ENCODE measurements at places on chromosomes 12 and 14. TPM values are rescaled to one million over a fixed set of nuclear protein-coding genes. Genes with fewer than 3 reads are reported as not detected.

DNA sequence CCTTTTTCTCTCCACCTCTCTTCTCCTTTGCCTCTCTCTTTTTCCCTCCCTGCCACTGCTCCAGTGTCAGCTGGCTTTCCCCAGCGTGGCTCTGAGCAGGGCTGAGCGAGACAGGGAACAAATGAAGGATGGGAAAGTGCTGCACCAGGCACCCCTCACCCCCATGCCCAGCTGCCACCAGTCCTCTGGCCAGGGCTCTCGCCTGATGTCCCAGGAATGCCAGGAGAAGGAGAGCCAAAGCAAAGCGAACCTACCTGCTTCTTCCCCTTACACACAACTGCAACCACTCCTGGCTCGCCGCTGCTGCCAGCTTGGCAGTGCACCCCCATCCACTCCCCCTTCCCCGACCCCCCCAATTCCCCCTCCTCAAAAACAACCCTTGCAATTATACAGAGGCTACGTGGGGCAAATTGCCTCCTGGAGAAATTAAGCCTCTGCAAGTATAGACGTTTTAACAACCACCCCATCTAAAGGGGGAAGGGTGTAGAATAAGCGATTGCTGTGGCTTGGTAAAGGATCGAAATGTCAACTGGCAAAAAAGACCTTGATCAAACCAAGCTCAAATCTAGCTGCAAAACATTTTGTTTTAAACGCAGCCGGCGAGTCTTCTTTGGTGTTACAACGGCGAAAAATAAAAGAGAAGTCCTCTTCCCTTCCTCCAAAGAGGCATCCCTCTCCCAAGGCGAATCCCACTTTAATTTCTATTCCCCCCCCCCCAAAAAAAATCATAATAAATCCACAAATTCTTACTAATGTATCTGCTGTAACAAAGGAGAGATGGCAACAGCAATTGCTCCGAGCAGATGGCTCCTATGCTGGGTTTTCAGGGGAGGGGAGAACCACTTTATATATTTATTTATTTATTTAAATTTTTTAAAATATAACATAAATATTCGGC, 2.9 kb downstream of the BCL11B start:
- DNase-seq: no peak

DNA sequence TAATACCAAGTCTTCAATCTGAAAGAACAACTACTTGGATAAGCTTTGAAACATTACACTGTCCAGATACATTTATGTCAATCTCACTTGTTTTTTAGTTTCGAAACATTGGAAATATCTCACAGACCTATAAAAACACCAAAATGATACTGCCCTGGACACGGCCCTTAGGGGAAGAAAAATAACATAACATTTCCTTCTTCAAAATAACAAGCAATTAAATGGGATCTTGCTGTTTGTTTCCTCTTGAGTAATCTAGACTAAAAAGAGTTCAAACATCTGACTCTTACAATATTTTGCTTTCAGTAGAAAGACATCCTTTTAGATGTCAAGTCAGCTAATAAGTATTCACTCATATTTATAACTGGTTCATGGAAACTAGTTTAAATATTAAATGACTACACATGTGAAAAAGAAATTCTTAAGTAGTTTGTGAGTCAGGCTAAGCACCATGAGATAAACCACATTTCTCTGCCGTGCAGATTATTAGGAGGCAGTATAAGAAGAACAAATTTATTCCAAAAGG, 87.5 kb downstream of the EPS8 start:
- no peak for DNase-seq

DNA sequence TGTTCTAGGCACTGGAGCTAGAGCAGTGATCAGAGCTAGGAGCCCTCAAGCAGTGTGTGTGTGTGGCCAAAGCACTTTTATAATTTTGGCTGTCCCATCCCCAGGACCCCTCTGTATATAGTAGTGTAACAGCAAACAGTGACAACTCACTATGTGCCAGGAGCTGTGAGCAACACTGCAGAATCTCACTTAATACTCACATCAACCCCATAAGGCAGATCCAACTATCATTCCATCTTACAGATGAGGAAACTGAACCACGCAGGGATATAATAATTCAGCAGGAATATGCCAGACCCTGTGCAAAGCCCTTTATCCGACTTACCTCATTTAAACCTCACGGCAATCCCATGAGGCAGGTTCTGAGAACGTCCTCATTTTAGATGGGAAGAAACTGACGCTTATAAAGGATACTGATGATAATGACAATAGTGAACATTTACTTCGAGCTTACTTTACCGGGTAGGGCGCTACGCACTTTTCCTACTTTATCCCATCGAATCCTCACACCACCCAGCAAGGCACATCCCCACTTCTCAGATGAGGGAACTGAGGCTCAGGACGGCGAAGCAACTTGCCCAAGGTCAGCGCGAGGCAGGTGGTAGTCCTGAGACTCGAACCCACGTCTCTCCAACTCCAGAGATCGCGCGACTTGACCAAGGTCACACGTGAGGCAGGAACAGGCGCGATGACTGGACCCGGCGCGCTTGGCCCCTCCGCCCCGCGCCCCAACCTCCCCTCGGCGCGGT, 687 bp downstream of the RAB35 start:
- peak; percentile 40 for DNase-seq

DNA sequence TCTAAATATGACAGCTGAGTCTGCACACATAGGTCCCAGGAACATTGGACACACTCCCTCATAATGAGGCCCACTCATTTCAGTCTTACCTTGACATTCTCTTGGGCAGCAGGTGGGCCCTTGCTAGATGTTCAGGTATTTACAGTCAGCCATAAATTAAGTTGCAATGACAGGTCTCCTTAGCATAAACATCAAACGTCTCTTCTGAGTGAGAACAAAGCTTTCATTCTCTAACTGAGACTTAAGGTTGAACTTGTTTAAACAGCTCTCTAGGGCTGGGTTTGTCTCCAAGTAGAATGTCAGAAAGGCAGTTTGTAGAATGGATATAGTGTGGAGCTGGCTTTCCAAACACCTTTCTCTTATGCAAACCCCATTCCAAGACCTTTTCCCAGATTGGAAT, 10.3 kb downstream of the ACVR1B start:
- DNase-seq: no peak

GRCh38 chr14:41810362-41810761, 203.7 kb downstream of the LRFN5 start:
- no peak for DNase-seq

DNA sequence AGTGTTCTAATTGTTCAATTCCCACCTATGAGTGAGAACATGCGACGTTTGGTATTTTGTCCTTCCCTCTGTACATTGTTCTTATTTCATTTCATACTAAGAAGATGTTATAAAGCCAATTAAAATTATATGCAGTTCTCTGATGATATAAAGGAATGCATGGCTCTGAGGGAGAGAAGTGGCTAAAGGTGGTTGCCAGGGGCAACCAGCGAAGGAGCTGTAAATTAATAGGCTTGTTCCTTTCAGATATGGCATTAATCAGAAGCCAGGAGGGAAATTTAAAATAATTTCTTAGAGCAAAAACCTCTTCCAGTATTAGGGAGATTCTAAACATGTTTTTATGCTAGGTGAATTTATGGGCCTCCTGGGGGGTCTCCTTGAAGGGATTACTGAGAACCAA, 227.8 kb downstream of the TMEM117 start:
- no peak for DNase-seq

DNA sequence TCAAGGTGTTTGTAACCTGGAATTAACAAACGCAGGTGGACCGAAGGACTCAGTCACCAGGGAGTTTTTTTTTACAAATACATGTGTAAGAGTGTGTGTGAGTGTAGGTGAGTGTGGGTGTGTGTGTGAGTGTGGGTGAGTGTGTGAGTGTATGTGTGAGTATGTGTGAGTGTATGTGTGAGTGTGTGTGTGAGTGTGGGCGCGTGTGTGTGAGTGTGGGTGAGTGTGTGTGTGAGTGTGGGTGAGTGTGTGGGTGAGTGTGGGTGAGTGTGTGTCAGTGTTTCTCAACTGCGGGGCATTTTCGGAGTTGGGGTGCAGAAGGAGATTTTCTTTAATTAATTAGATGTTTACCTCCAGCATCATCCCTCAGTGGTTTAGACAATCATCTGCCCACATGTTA, 1178.8 kb downstream of the VRK1 start:
- no peak for DNase-seq

DNA sequence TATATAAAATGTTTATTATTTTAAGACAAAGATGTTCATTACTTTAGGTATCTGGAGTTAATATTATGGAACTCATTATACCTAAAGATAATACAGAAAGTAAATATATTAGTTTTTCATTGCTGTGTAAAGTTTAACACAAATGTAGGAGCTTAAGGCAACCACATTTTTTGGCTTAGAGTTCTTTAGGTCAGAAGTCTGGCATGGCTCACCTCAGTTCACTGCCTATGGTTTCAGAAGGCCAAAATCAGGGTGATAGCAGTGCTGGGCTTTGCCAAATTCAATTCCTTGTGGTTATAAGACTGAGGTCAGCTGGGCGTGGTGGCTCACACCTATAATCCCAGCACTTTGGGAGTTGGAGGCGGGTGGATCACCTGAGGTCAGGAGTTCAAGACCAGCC, 35.5 kb upstream of the PRPF39 start:
- DNase-seq: no peak

GRCh38 chr12:85639834-85640233, 196.4 kb downstream of the RASSF9 start:
- DNase-seq: no peak

DNA sequence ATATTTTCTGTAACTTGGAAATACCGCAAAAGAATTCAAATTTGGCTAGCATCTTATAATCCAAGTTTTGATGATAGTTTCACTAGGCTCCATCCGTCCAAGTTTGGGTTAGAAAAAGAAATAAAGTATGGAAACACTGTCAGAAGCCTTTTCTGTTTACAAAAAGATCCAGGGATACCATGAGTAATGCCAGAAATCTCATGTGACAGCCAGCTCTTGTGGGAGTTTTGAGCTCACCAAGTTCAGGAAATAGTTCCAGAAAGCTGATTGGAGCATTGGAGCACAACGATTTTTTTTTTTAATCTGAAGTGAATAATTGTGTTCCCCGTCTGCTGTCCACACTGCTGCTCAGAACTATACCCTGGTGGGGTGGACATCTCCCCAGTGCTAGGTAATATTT, 229.7 kb upstream of the NPAS3 start:
- DNase-seq: peak; percentile 64

DNA sequence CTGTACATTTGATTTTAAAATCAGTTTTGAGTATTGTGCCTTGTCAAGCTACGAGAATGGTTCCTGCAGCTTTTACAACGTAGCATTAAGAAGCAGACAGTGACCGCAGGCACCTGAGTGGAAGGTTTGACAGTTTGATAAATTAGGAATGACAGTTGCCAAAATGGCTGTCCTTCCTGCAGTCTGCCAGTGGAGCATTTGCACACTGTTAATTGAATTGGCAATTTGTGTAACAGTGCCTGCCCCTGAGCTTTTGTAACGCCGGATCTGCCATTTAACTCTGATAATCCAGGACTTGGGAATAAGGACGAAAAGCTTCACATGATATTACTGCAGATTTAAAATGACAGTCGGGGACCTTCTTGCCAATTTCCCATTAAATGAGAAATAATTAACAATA, 385.3 kb downstream of the NPAS3 start:
- no peak for DNase-seq

DNA sequence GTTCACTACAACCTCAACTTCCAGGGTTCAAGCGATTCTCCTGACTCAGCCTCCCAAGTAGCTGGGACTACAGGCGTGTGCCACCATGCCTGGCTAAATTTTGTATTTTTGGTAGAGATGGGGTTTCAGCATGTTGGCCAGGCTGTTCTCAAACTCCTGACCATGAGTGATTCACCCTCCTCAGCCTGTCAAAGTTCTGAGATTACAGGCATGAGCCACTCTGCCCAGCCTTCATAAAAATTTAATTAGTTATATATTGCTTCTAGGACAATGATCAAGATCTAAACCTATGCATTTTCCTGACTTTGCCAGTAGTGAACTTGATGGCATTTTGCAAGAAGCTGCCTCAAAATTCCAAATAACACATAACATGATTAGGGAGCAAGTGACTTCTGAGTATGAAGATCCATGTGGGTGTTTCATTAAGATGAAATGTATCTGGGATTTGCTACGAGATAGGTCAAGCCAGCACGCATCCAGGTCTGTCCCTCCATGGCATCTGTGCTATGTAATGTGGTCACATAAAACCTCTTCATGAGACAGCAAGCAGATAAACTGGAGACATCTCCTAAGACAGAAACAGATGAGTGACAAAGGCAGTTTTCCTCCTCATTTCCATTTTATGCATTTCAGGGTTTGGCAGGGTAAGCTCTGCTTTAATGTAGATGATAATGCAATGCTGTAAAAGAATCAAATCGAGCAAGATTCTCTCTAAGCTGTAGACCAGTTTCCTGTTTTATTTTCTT, 319.4 kb upstream of the ATP2B1 start:
- DNase-seq: no peak

GRCh38 chr14:71194251-71194650, 287.0 kb downstream of the PCNX1 start:
- no peak for DNase-seq

GRCh38 chr14:70013271-70013873, 134.2 kb downstream of the SMOC1 start:
- DNase-seq: peak; percentile 52

- DNase-seq: no peak
Measured at GRCh38 chr12:29528161-29528560, 30.7 kb upstream of the OVCH1 start.

DNA sequence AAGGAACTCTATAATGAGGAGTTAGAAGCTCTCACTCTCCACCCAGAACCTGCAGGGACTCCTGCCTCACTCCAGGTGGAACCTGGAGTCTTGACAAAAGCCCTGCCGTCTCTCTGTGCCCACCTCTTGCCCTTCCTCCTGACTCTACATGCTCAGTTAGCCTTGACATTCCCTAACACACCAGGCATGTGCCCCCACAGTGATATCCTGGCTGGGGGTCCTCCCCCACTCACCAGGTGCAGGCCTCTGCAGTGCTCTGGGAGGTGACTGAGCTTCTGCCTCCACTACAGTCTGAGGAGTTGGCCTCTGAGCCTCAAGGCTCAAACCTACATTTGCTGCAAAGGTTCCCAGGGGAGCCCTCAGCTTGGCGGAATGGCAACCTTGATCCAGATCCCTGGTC, 300.7 kb downstream of the ADGRD1 start:
- no peak for DNase-seq

DNA sequence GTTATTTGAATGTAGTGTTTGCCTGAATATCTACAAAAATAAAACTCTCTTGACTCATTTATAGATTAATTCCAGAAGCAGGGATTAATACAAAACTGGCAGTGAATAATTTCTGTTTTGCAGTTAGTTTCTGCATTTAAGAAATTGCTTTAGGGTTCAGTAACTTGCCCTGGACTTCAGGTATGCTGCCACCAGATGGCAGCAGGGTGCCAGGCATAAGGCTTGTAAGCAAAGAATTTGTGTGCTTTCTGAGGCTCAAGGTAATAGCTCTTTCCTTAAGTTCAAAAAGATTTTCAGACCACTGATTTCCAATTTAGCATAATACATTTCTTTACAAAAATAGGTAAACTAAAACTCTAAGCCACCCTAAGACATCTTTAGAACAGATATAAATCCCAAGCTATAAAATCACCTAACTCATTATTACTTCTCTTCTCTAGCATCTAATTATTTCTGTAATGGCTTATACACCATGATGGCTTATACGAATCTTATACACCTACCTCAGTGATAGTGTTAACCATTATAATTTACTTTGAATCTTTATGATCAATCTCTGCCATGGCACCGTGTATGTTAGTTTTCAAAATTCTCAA, 398.3 kb downstream of the APAF1 start:
- DNase-seq: peak; percentile 76

Gene OR4Q3
- not detected for total RNA-seq

Gene KLHDC1
- total RNA-seq: 1.3 TPM

Gene MLH3
- total RNA-seq: 24.0 TPM

Gene NUAK1
- 1.3 TPM for total RNA-seq

Gene MUCL1
- not detected for total RNA-seq

Gene DPY19L2
- total RNA-seq: 7.5 TPM

Gene HVCN1
- 1.0 TPM for total RNA-seq

Gene NR4A1
- total RNA-seq: 19.8 TPM

Data from A673 (cell line).